Activated CD8-positive, alpha-beta T cell treated with anti-CD3 and anti-CD28 coated beads for 36 hours (primary cell): ENCODE measurements at places on chromosomes 3 and 15. TPM values are rescaled to one million over a fixed set of nuclear protein-coding genes. Genes with fewer than 3 reads are reported as not detected.

GRCh38 chr3:50264383-50264963 lies 4.5 kb upstream of the SEMA3B start:
- no peak for DNase-seq

The TBC1D2B gene
- total RNA-seq = 62.9 TPM

The HES1 gene
- total RNA-seq = not detected

The SEMA3G gene
- total RNA-seq = not detected

The CCK gene
- not detected for total RNA-seq
